ENCODE measurements at places on chromosomes 12 and 14.

- DNase-seq: no peak
These were observed 217.3 kb upstream of the NAV3 start for GRCh38 chr12:77613411-77613810.

GRCh38 chr14:69373104-69373503 lies 25.0 kb downstream of the ERH start:
- no peak for DNase-seq

DNA sequence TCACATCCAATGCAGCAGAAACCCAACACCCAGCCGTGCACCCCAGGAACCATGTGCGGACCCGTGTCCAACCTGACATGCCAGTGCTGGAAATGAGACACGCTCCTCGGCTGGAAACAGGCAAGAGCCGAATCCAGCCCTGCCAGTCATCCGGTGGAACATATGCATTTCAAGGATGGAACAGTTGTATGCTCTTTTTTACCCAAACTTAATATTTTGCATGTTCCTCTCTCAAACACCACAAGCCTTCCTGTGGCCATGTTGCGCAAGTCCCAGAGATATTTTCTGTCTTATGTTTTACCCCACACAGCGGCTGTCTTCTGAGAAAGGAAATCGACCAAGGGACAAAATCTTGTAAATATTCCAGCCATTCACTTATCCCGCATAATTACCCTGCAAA lies 196.9 kb downstream of the BCL11B start:
- DNase-seq: no peak

DNA sequence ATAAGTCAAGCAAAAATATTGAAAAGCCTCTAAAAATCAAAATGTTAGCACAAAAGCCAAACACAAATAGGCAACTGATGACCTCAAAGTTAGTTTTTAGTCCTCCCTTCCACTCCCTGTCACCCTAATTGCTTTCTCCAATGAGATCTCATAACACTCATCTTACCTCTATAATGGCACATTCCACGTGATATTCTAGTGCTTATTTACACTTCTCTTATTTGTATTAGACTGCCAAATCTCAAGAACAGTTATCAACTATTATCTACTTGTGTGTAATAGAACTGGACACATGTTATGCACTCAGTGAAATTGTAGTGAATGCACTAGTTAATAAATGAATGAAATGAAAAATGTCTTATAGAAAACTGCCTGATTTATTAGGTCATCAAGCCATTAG lies 55.5 kb upstream of the AVPR1A start:
- no peak for DNase-seq

GRCh38 chr12:110050927-110051326 lies 2.6 kb upstream of the C12orf76 start:
- no peak for DNase-seq

- DNase-seq: no peak
These were observed 52.9 kb downstream of the MYF5 start for GRCh38 chr12:80769553-80770140.

- DNase-seq: no peak
These were observed 3.7 kb downstream of the AQP2 start for GRCh38 chr12:49953961-49954846.

DNA sequence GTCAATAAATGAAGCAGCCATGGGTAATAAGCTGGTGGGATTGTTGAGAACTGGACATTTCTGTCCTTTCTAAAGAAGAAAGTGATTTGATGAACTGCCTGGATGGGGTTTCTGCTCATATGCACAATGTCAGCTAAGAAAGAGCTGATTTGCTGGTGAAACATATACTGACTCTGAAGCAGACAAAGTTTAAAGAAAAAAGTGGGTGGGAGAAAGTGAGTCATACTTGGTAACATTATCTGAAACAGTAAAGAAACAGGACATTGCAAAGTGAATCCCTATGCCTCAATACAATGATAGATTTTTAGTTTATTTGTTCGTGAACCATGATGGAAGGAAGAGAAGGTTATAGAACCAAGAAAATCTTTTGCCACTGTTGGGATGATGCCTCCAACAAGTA lies 95.6 kb upstream of the DNM1L start:
- DNase-seq: no peak

DNA sequence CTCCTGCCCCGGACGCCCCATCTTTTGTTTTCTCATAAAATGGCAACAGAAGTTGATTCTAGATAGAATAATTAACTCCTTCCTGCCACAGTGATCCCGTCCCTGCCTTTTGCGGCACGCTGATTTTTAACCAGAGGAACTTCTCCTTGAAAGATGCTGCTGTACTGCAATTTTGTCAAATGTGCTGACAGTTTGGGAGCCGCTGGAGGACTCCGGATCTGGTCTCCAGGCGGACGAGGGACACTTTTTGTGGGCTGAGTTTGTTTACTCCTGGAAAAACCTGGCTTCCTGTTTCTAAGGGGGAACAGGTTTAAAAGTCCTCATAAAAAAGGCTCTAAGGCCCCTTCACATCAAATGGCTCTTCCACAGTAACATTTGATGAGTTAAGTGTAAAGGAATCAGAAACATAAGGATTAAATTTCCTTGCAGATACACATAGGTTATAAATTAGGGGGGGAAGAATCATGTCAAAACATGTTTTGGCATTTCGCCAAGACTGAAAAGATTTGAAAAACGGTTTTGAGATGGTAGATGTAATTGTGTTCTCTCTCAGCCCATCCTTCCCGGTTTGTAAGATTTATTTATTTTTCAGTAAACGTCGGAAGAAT lies 15.5 kb downstream of the FZD10 start:
- DNase-seq: no peak

DNA sequence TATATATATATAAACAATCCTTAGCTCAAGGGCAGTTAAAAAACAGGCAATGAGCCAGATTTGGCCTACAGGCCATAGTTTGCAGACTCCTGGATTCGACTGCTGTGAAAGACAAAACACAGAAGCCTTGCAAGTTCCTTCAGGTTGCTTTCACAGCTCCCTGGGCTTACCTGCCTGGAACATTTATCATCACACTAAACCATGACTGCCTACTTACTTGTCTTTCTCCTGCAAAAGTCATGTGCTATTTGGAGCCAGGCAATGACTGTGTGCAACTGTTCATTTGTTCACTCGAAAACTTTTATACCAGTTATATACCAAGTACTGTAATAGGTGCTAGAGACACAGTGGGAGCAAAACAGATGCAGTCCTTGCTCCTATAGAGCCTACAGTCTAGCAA lies 2.2 kb upstream of the RPS6KA5 start:
- no peak for DNase-seq

DNA sequence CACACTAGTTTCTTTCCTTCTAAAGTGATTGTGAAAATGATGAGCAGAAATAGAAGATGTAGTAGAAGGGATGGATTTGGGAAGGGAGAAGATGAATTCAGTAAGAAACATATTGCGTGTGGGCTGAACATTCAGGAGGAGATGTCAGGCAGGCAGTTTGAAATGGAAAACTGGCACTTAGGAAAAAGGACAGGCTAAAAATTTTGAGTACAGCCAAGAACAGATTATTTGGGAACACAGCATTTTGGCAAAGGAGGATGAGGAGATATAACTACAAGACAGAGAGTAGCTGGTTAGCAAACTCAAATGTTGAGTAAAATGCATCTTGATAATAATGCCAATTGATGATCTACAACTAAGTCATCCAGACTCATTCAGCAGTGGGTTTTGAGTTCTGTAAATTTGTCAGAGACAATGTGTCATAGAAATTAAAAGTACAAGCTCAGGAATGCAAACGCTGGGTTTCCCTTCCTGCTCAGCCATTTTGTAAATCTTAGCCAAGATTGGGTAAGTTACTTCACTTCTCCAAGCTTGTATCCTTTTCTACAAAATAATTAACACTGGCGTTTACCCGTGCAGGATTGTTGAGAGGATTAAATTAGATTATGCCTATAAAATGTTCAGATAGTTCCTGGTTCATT lies 255.0 kb downstream of the NAV3 start:
- DNase-seq: no peak

- peak; percentile 58 for DNase-seq
These were observed 87.2 kb downstream of the NINJ2 start for GRCh38 chr12:575948-576614.

DNA sequence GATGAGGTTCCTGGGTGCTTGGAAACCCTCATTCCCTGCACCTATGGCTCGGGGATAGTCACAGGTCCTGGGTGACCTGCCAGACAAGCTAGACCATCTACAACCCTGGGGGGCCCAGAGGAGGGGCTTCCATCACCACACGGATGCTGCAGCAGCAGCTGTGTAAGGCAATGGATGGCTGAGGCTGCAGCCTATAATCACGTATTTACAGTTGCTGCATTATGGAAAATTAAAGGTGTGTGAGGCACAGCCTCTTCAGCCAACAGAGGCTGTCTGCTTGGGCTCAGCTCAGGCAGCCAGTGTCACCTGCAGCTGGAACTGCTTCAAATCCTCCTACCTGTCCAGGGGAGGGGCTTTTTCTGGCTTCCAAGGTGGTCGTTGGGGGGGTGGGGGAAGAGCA lies 268.1 kb downstream of the CACNA1C start:
- peak; percentile 90 for DNase-seq

GRCh38 chr12:119432949-119433348 lies 98.4 kb downstream of the CCDC60 start:
- DNase-seq: no peak

- DNase-seq: no peak
These were observed 27.1 kb downstream of the CPNE8 start for GRCh38 chr12:38878333-38878705.

- DNase-seq: no peak
These were observed 151.5 kb downstream of the AACS start for GRCh38 chr12:125216756-125217155.

DNA sequence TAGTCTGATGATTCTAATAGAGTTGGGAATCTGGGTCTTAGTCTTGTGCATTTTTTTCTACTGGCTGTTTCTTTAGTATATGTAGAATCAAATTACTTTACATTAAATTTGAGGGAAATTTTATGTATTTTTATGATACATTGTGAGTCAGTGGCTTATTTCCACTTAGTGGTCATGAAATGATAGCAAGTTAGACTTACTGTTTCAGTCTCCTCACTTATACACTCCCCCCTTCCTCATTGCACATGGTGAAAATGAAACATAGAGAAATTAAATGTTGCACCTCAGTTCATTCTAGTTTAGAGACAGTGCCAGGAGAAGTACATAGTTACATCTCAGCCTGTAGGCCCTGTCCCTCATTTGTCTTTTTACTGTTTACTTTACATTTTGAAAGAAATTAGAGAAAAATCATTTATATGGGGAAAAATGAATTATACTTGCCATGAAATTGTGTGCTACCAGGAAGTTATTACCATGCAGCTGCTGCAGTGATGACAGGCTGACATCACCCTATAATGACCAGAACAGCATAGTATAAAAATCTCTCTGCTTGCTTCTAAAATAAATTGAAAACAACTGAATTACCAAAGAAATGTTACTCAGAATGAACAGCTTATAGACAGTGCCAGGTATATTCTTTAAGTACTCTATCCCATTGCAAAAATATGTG lies 113.2 kb downstream of the TRMT5 start:
- DNase-seq: peak; percentile 43

- no peak for DNase-seq
These were observed 17.1 kb upstream of the SAMD4A start for GRCh38 chr14:54549862-54550261.

DNA sequence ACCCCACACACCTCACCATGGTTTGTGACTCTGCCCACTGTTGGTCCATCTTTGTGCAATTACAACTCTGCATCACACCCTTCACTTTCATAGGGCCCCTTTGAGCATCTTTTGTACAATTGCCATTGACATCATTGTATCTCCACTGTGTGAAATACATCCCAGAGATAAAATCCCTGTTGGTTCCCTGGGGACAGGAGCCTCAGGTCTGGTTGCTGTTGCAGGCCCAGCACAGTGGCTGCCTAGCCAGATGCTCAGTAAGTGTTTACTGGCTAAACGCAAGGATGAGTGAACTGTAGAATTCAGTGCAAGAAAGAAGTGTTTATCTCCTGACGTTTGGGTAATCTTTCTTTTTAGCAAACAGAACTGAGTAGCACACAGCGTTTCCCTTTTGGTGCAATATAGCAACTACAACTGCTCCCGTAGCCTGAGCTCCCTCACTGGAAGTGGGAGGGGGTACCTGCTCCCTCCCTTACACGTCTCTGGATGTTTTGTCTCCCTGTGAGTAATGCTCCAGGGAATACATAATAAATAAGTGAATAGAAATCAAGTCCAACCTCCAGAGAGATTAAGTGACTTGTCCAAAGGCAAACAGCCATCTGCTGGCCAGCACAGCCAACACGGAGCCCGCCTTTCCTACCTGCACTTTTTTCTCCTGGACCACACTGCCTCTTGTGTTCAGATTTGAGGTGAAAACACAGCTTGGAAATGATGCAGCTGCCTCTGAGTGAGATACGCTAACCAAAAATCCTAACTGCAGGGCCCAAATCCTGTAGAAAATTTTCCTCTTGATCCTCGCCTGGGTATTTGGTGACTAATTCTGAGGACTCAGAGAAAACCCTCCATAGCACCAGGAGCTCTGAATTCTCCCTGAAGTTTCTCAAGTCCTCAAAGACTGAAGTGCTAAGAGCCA lies 27.4 kb downstream of the GALNT16 start:
- no peak for DNase-seq

- no peak for DNase-seq
These were observed 38.2 kb downstream of the TMBIM6 start for GRCh38 chr12:49779581-49779980.

GRCh38 chr12:107634530-107634929 lies 51.1 kb upstream of the PWP1 start:
- no peak for DNase-seq

- no peak for DNase-seq
These were observed 124.3 kb upstream of the EGLN3 start for GRCh38 chr14:34075042-34075744.

GRCh38 chr14:90518941-90519256 lies 122.1 kb downstream of the CALM1 start:
- no peak for DNase-seq

DNA sequence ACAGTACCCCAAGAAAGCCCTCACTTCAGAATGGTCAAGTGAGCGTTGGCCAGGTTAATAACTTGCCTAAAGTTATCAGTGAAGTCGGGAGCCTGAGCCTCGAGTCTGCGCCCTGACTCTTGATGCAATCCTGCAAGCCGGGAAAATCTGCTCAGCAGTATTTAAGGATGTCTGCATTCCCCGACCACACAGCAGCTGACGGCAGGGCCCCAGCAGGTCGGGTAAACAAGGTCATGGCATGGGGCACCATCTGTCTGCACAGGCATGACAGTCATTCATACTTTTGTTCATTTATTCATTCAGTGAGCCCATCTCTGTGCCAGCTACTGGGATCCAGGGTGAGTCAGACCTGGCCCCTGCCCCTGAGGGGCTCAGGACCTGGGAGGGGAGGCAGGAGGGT lies 11.1 kb downstream of the ABCB9 start:
- DNase-seq: no peak

GRCh38 chr12:102948941-102949352 lies 8.5 kb upstream of the ASCL1 start:
- peak; percentile 85 for DNase-seq

- no peak for DNase-seq
These were observed 57.6 kb downstream of the EID3 start for GRCh38 chr12:104360983-104361707.

- no peak for DNase-seq
These were observed at the start of gene MMP14 for GRCh38 chr14:22836301-22837113. Gene MMP14, plus strand, starts transcription at chr14:22836585. Its CDS starts 233 bp downstream, at chr14:22836818.

DNA sequence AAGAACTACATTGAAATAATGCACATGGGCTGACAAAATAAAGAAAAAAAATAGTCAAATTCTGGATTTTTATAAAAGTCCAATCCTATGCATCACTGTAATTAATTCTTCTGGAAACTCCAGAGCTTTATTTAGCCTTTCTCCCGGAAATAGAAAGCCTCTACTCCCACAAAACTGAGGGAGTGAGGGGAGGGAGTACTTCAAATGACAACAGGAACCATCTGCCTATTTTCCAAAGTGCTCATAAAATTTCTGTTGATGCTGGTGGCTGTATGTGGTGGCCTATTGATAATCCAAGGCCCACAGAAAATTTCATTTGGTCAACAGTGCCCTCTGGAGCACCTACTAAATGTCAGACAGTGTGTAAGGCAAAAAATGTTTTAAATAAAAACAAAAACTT lies 64.6 kb downstream of the KIF21A start:
- no peak for DNase-seq
